Panc1 (cell line): ENCODE measurements at places on chromosomes 6 and 20.

- no peaks in the 10 kb centered on the region for H3K36me3 ChIP-seq
- no peak for DNase-seq
- H3K27ac ChIP-seq: peak overlapping the region; percentile 52
- peaks cover 37% of the 10 kb centered on the region for H3K4me1 ChIP-seq
- no peak overlapping the region for H3K4me3 ChIP-seq
Measured at GRCh38 chr6:2850538-2851113, 9.0 kb upstream of the SERPINB1 start.

DNA sequence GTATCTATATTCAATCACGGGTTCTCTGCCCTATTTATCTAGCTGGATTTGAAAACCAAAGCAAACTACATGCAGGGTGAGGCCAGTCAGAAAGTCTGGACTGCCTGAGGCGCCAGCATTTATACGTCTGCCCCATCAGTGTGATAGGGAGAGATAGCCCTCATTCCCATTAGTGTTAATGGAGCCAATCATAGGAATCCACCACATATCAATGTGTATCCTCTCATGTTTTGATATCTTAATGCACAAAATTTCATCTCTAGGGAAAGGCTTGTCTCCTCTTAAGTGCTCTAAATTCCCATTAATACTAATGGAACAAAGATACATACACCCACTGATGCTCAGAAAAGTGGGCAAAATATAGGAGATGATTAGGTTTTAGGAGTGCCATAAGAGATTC lies 376.2 kb downstream of the BTBD3 start:
- no peaks in the 10 kb centered on the region for H3K4me1 ChIP-seq
- H3K27ac ChIP-seq: no peak overlapping the region
- DNase-seq: no peak

GRCh38 chr20:46056970-46057855 lies 28.2 kb downstream of the SLC12A5 start:
- DNase-seq: no peak
- no peaks in the 10 kb centered on the region; the same call in 1 of the 2 replicates for H3K27me3 ChIP-seq
- H3K4me3 ChIP-seq: no peak overlapping the region
- no peaks in the 10 kb centered on the region for H3K4me1 ChIP-seq
- H3K36me3 ChIP-seq: 0 out of 2 replicates have a peak, but pooled peaks cover 3% of the 10 kb centered on the region
- H3K27ac ChIP-seq: no peak overlapping the region

DNA sequence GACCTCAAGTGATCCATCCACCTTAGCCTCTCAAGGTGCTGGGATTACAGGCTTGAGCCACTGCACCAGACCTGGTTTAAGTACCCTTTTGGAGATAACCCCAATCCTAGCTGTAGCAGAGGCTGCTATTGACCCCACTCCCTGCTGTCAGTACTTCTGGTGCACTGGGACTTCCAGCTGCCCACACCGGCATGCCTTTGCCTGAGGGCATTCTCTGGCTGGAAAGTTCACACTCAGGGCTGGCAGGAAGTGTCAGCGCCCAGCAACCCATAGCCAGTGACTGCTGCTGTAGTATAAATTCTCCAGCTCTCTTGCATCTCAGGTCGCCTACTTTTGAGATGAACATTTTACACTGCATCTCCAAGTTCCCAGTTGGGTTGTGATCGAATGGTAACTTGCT lies 75.3 kb downstream of the UTRN start:
- H3K27me3 ChIP-seq: no peaks in the 10 kb centered on the region
- H3K4me1 ChIP-seq: peaks cover 46% of the 10 kb centered on the region
- H3K36me3 ChIP-seq: no peaks in the 10 kb centered on the region
- peak overlapping the region; percentile 58 for H3K27ac ChIP-seq
- DNase-seq: no peak
- H3K4me3 ChIP-seq: no peak overlapping the region

GRCh38 chr6:4612636-4613171 lies 163.5 kb upstream of the CDYL start:
- no peak overlapping the region for H3K27ac ChIP-seq
- H3K27me3 ChIP-seq: no peaks in the 10 kb centered on the region
- no peaks in the 10 kb centered on the region for H3K36me3 ChIP-seq

GRCh38 chr6:98839781-98840361 lies 5.5 kb downstream of the POU3F2 start:
- peaks cover 69% of the 10 kb centered on the region for H3K27me3 ChIP-seq
- no peaks in the 10 kb centered on the region for H3K36me3 ChIP-seq
- H3K27ac ChIP-seq: no peak overlapping the region
- DNase-seq: no peak
- peaks cover 3% of the 10 kb centered on the region for H3K4me1 ChIP-seq
- no peak overlapping the region for H3K4me3 ChIP-seq

DNA sequence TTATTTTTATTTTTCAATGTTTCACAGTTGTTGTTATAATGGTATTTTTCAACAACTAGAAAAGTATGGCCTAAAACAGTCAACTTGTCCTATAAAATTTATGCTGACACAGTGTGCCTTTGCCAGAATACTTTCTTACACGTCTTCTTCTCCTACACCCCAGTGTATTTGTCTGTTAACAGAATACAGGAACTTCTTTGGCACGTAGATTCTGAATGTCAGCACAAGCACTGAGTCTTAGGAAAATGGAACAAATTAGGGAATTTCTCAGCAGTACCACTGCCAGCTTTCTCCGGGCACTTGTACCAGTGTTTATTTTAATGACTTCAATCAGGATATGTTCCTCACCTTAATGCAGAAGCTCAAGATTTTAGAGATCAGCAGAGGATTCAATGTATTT lies 26.7 kb upstream of the AKIRIN2 start:
- no peak for DNase-seq
- H3K4me1 ChIP-seq: peaks cover 2% of the 10 kb centered on the region
- H3K4me3 ChIP-seq: no peak overlapping the region
- H3K27ac ChIP-seq: no peak overlapping the region
- no peaks in the 10 kb centered on the region for H3K36me3 ChIP-seq

DNA sequence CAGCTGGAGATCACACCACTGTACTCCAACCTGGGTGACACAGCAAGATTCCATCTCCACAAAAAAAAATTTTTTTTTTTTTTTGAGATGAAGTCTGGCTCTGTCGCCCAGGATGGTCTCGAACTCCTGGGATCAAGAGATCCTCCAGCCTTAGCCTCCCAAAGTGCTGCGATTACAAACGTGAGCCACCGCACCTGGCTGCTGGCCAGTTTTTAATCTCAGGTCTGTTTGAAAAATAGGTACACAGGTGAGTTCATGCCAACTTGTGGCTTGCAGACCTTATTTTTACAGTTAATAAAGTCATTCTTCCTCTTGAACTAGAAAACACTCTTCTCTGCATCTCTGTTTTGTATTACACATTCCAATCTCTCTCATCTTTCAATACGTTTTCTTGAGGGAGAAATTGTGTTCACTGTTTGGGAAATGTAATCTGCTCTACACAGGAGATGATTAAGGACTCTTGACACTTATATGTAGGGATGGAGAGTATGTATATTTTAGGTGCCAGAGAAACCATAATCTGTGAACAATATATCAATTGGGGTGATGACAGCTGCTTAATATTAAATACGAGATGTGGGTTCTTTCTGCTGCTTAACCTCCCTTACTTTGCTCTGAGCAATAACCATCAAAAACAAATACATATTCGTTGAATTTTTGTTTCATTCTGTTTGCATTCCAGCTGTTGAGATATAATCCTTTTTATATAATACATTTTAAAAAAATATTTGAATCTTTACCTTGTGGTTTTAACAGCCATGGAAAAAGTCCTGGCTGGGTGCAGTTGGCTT lies 17.7 kb upstream of the RIPOR3 start:
- peaks cover 42% of the 10 kb centered on the region for H3K4me1 ChIP-seq
- H3K36me3 ChIP-seq: no peaks in the 10 kb centered on the region
- no peak for DNase-seq
- peak overlapping the region; percentile 69 for H3K27ac ChIP-seq

GRCh38 chr6:116016846-116017545 lies 43.7 kb downstream of the FRK start:
- no peak overlapping the region for H3K27ac ChIP-seq
- no peak overlapping the region for H3K4me3 ChIP-seq
- no peaks in the 10 kb centered on the region for H3K4me1 ChIP-seq
- DNase-seq: no peak

DNA sequence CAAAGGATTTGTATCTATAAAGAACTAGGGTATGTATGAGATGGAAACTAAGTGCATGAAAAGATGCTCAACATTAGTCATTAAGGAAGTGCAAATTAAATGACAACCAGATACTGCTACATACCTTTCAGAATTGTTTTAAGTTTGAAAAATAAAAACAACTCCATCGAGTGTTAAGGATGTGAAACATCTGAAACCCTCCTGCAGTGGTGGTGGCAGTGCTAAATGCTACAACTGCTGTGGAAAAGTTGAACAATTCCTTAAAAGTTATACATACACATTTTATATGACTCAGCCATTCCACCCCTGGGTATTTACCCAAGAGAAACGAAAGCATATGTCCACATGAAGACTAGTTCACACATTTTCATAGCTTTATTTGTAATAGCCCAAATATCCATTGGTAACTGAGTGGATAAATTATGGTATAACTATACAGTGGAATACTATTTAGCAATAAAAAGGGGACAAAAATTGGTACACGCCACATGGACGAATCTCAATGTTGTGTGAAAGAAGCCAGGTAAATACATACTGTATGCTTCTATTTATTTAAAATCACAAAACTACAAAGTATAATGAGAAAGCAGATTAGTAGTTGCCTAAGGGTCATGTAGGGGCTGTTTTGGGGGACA lies 10.6 kb downstream of the ARMH2 start:
- H3K4me3 ChIP-seq: no peak overlapping the region
- no peaks in the 10 kb centered on the region for H3K4me1 ChIP-seq
- DNase-seq: no peak
- H3K27me3 ChIP-seq: no peaks in the 10 kb centered on the region

DNA sequence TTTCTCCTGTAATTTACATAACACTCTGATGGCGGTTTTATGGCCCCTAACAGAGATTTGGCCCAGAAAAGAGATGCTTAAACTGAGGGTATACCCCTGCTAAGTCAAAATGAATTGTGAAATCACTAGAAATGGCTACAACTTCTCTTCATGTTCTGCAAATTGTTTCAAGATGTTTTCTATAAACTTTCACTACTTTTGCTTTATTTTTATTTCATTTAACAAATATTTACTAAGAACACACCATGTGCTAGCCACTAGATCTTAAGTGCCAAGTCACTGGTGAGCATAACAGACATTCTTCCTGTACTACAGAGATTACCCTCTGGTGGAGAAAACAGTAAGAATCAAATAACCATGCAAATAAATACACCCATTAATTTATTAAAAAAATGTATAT lies 87.6 kb downstream of the KCNQ5 start:
- no peak for DNase-seq
- H3K36me3 ChIP-seq: no peaks in the 10 kb centered on the region
- H3K27me3 ChIP-seq: no peaks in the 10 kb centered on the region
- H3K27ac ChIP-seq: no peak overlapping the region
- no peaks in the 10 kb centered on the region for H3K4me1 ChIP-seq

DNA sequence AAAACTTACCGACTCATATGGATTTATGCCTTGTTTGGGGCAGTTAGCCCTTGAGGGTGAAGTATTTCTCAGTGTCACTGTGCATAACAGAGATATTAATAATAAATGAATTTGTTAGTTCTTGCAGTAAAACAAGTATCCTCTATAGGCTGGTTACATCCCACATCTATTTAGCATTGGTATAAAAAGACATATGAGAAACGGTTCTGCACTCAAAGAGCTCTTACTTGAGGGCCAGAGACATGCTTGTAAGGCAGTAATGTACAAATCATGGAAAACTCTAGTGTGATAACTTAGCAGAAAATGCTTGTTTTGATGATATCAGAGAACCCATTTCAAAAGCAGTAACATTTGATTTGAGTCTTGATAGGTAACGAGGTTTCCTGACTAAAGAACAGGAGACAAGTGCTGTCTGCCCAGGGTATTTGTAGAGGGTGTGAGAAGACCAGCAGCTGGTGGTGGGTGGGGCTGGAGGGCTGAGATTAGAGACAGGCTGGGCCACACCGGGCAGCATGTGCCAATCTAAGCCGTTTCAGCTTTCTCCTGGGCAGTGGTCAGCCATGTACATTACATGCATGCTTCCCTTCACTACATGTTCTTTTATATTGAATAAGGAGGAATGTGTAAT lies 46.3 kb downstream of the TULP4 start:
- no peak for DNase-seq
- no peaks in the 10 kb centered on the region for H3K4me1 ChIP-seq
- no peak overlapping the region for H3K4me3 ChIP-seq

- H3K4me3 ChIP-seq: peak overlapping the region; percentile 24; the same call in 1 of the 2 replicates
- no peak overlapping the region for H3K27ac ChIP-seq
- no peaks in the 10 kb centered on the region for H3K27me3 ChIP-seq
- DNase-seq: peak; percentile 79
- H3K4me1 ChIP-seq: peaks cover 10% of the 10 kb centered on the region; the same call in 1 of the 2 replicates
Measured at GRCh38 chr20:49216991-49217578, 2.1 kb upstream of the DDX27 start.

GRCh38 chr20:22999756-23000155 lies 35.4 kb upstream of the SSTR4 start:
- no peak overlapping the region for H3K4me3 ChIP-seq
- H3K27me3 ChIP-seq: peaks cover 3% of the 10 kb centered on the region; the same call in 1 of the 2 replicates
- H3K27ac ChIP-seq: no peak overlapping the region
- H3K4me1 ChIP-seq: no peaks in the 10 kb centered on the region

GRCh38 chr6:52361414-52361944 lies 472 bp upstream of the PAQR8 start:
- peak overlapping the region; percentile 10; the same call in 1 of the 2 replicates for H3K27ac ChIP-seq
- H3K4me3 ChIP-seq: peak overlapping the region; percentile 81
- no peaks in the 10 kb centered on the region; the same call in 1 of the 2 replicates for H3K27me3 ChIP-seq
- H3K4me1 ChIP-seq: peaks cover 8% of the 10 kb centered on the region
- DNase-seq: no peak
- H3K36me3 ChIP-seq: no peaks in the 10 kb centered on the region; the same call in 1 of the 2 replicates

GRCh38 chr6:148757944-148758480 lies 11.2 kb downstream of the UST start:
- no peak overlapping the region for H3K4me3 ChIP-seq
- no peaks in the 10 kb centered on the region; the same call in 1 of the 2 replicates for H3K27me3 ChIP-seq
- H3K36me3 ChIP-seq: no peaks in the 10 kb centered on the region
- DNase-seq: no peak

- no peak overlapping the region for H3K4me3 ChIP-seq
- no peaks in the 10 kb centered on the region for H3K4me1 ChIP-seq
- DNase-seq: no peak
Measured at GRCh38 chr6:167933847-167934246, 63.6 kb upstream of the KIF25 start.

DNA sequence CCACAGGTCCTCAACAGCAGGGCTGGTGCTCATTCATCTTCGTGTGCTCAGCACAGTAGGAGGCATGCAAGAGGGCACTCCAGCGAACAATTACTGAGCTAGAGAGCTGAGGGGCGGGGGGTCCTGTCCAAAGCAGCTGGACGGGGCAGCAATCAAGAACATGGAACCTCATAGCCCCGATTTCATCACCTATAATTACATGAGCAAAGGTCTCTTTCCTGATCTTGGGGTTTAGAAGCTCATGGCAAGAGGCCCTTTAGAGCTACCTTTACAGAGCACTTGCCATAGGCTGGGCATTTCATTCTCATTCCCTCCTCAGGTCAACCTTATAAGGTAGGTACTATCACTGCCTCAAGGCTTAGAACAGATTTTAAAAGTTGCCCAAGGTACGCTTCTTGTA lies 10.4 kb downstream of the MOCS1 start:
- DNase-seq: no peak
- no peak overlapping the region for H3K4me3 ChIP-seq
- no peaks in the 10 kb centered on the region for H3K36me3 ChIP-seq
- no peaks in the 10 kb centered on the region for H3K4me1 ChIP-seq
- no peak overlapping the region for H3K27ac ChIP-seq

GRCh38 chr6:40924839-40925238 lies 114.2 kb downstream of the UNC5CL start:
- H3K27me3 ChIP-seq: no peaks in the 10 kb centered on the region
- H3K36me3 ChIP-seq: no peaks in the 10 kb centered on the region
- peaks cover 8% of the 10 kb centered on the region for H3K4me1 ChIP-seq
- no peak overlapping the region for H3K4me3 ChIP-seq
